ENCODE measurements at places on chromosomes 13 and 19.
A peak's percentile ranks its signal among the peaks of the same experiment; 100 is the strongest.

GRCh38 chr13:38602266-38602665 lies 84.6 kb upstream of the FREM2 start:
- no peak for DNase-seq

GRCh38 chr13:20301403-20302071 lies 69.4 kb upstream of the GJB6 start:
- no peak for DNase-seq

DNA sequence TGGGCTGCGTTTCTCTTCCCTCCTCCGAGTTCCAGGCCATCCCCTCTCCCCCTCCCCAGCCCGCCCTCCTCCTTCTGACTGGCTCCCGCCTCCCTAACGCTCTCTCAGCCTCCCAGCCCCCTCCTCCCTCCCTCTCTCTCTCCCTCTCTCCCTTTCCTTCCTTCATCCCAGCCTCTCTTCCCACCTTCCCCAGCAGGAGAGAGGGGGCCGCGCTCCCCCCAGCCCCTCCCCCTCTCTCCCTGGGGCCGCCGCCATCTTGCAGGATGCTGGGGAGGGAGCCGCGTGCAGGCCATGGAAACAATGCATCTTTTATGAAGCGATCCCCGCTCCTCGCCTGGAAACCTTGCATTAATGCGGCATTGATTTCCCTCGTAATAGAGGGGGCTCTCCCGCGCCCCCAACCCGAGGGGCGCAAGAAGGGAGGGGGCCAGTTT lies 42.6 kb upstream of the ADGRL1 start:
- peak; percentile 70 for DNase-seq

DNA sequence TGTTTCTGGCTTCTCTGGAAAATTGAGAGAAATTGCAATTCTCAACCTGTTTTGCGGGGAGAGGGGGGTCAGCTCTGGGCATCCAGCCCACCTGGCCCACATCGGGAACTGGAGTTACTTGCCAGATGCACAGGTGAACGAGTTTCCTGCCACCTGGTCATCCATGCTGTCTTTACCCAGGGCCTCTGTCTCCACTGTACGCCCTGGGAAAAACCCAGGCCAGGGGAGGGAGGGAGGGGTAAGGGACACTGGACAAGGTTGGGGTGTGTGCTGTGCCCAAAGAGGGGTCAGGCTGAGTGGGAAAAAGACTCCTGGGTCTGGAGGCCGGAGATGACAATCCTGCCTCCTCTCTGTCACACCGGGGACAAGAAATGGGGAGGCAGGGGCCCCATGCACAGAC lies 307.6 kb downstream of the ZNF536 start:
- no peak for DNase-seq

DNA sequence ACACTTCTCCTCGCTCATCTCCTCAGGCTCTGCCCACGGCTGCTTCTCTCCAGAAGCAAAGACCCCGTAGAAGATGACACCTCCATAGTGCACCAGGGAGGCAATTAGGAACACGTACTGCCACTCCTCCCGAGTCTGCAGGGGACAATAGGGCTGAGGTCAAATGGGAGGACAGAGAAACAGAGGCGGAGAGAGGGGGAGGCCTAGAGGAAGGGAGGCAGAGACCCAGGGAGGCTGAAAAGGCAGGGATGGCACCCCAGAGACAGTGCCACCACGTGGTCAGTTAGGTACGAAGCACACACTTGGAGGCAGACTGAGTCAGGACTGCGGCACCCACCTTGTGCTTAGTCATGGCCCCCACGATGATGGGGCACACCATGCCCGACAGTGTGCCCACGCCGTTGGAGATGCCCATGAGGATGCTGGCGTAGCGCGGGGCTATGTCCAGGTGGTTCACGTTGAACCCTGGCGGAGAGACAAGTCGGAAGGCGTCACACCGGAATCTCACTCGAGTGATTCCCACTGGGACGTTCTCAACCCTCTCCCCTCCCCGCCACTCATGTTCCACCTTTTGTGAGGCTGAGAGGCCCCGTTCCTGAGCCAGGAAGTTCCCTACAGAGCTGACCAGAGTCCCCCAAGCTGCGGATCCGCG lies 5.6 kb downstream of the GFY start:
- DNase-seq = peak; percentile 71

DNA sequence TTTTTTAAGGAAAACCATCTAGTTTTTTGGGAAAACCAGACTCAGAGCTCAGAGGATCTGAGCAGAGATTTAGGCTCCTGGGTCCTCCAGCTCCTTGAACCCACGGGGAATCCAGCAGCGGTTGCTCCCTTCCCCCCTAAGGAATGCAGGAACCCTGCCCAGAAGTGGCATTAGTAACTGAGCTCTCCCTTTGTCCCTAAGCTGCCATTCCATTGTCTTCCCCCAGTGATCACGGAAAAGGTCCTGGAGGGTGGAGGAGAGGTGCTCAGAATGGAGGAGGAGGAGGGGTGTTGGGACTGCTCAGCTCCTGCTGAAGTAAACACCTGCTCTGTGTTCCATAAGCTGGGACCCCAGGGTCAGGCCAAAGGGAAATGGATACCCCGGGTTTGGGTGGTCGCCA lies 16.8 kb upstream of the OR1M1 start:
- no peak for DNase-seq

DNA sequence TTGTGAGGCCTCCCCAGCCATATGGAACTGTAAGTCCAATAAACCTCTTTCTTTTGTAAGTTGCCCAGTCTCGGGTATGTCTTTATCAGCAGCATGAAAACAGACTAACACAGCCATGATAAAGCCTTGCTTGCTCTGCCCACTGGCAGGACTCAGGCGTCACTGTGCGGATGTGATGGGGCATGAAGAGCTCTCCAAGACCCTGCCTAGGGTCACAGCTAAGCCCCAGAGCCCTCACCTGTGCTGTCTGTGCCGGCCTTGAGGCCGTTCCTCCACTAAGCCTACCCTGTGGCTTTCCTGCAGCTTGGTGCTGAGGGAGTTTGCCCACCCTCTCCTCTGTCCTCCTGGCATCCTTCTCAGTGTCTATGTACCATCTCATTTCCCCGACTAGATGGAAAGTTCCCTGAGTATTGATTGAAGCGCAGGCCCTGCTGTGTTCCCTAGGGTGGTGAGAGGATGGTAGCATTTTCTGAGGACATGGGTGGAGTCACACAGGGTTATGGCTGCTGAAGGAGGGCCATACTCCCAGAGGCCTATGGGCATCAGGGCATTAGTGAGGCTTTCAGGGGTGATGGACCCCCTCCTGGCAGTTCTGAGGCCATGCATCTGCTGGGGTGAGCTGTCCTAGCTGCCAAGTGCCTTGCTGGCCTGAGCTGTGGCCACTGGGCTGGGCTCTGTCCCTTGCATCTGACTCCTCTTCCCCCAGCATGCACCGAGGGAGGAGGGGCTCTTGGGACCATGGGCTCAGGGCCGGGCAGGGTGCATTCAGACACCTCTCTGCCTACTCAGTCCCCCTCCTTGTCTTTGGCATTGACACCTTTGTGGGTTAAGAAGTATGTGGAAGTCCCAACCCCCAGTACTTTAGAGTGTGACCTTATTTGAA lies 75.3 kb downstream of the TEX29 start:
- no peak for DNase-seq

DNA sequence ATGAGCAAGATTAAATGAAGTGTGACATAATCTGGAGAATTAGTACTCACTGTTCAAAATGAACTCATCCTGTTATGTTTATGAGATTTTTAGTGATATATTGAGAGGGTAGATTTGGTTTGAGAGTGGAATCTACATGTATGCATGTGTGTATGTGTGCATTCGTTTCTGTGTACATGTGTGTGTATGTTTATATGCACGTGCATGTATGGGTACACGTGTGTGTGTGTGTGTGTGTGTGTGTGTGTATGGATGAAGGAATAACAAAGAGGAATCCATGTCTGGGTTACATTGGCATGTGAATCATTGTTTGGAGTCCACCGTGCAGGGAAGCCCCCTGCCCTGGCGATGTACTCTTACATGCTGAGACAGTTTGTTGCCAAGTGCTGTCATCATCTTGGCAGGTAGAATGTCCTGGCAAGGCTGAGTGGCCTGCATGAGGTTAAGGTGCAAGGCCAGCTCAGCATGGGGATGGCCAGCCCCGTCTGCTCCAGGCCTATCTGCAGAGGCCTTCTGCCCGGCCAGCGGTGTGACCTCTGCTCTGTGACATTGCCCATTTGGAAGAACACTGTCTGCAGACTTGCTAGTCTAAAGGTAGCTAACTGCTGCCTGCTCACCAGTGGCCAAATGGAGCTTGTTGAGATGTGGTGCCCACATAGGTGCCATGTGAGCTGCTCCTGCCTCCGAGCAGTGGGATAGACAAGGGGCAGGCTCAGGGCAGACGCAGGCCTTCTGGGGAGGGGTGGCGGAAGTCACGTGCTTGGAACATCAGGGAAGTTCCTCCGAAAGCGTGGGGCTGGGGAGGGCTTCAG lies 222.3 kb downstream of the TEX29 start:
- no peak for DNase-seq

DNA sequence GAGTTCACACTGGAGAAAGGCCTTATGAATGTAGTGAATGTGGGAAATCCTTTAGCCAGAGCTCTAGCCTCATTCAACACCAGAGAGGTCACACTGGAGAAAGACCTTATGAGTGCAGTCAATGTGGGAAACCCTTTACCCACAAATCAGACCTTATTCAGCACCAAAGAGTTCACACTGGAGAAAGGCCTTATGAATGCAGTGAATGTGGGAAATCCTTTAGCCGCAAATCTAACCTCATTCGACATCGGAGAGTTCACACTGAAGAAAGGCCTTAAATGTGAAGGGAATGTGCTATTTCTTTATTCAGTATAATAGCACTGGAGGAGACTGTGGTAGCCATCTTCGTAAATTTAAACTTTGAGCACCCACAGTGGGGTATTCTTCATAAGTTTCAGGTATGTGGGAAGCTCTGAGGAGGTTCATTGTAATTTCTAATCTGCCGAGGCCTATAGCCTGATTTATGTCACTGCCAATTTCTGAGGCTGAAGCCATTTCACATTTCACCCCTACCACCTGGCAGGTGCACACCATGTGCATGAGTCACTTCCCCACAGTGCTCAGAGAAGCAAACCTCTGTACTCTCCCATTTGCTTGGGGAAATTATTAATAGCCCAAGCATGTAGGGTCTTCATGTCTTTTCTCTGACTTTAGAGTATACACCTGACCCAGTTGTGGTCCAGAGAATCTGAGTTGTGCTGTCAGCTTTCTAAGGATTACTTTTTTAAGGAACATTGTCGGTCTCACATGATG lies 6.4 kb downstream of the ZNF551 start:
- DNase-seq = no peak

GRCh38 chr19:10286803-10287737 lies at the start of gene ICAM4:
Gene ICAM4, plus strand, starts transcription at chr19:10286955. Its CDS starts 58 bp downstream, at chr19:10287013.
- peak; percentile 68 for DNase-seq

DNA sequence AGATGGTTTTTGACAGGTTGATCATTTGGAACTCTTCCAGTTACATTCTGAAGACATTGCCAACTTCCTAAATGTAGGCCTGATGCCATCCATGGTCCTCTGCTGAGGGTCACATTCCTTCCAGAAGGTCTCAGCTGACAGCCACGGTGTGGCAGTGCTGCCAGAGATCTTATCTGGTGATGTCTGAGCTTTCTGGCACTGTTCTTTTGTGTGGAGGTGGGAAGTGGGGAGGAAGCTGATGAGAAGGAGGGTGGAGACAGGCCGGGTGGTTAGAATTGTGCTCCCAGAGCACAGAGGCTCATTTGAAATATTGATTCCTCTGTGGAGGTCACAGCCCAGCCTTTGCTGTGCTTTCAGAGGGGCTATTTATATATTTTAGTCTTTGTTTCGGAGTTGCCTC lies 16.1 kb upstream of the MTIF3 start:
- DNase-seq = no peak

DNA sequence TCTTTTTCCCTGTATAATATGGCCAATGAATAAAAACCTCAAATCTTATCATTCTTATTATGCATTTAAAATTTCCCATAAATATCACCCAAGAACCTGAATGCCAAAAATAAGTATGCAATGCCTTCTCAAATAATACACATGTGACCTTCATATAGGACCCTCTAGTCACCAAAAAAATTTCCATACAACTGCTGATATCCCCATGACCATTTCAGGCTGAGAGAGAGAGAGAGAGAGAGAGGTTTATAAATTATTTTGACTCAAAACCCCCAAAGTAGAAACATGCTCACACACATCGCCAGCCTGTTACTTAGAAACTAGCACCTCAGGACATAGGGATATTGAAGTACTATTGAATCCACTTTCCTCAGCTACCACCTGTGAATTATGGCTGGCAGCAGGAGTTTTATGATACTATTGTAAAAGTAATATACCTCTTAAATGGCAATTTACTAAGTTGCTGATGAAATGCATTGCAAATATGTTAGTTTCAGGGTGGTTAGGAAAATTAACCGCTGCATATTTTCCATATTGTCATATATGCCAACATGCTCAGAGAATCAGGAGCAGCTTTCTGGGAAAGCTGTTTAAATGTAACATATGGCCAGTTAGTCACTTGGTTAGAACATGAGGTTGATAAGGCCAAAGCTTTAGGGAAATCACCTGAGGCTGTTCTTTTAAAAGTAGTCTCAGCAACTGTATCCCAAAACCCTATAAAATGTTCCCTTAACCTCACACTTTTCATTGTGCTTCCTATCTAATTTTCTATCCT lies 230.8 kb downstream of the DCT start:
- no peak for DNase-seq

DNA sequence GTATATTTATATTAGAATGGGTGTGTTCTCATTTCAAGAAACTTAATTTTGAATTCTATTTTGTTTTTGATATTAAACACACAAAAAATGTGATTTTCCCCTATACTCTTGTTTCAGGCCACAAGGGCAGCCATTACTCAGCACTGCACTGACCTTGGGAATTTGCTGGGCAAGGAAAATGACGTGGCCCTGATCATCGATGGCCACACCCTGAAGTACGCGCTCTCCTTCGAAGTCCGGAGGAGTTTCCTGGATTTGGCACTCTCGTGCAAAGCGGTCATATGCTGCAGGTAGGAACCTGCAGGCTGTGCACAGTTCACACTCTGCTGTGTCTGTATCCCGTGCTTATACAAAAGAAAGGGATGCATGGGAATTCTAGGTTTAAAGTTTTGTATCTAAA lies 327.3 kb downstream of the ATP8A2 start:
- no peak for DNase-seq

GRCh38 chr13:26220575-26220974 lies 1.5 kb downstream of the RNF6 start:
- DNase-seq = no peak

- no peak for DNase-seq
Measured at GRCh38 chr19:18718015-18718526, 34.6 kb downstream of the CRTC1 start.

GRCh38 chr13:39272994-39273393 lies 234.7 kb downstream of the NHLRC3 start:
- no peak for DNase-seq

GRCh38 chr19:6222884-6223283 lies 56.9 kb downstream of the MLLT1 start:
- DNase-seq = no peak

GRCh38 chr13:52933099-52933498 lies 84.7 kb upstream of the PCDH8 start:
- DNase-seq = no peak

Measured in activated CD4-positive, alpha-beta T cell treated with anti-CD3 and anti-CD28 coated beads for 36 hours (primary cell).